ENCODE measurements at places on chromosomes 1 and 21. TPM values are rescaled to one million over a fixed set of nuclear protein-coding genes. Genes with fewer than 3 reads are reported as not detected.
A peak's percentile ranks its signal among the peaks of the same experiment; 100 is the strongest.

Gene ZNF648
- total RNA-seq = not detected

DNA sequence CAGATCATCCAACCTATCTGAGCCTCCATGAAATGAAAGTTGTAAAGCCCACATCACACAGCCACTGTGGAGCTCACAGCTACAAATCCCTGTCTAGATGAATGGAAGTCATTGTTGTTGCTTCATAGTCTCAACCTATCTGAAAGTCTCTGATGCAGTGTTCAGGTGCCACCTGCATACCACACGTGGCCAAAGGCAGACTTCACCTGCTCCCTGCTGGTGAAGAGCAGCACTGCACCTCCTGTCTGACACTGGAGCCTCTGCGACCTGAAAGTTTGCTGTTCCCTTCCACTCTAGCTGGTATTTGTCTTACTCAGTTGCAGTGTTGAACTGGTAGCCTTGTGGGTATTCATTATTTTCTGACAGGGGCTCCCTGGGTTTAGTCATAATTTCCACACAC, 18.4 kb downstream of the LORICRIN start:
- DNase-seq = peak; percentile 80

GRCh38 chr1:1434824-1435105, 725 bp upstream of the VWA1 start:
- DNase-seq = peak; percentile 13

Gene PCBP3
- total RNA-seq = 12.2 TPM

DNA sequence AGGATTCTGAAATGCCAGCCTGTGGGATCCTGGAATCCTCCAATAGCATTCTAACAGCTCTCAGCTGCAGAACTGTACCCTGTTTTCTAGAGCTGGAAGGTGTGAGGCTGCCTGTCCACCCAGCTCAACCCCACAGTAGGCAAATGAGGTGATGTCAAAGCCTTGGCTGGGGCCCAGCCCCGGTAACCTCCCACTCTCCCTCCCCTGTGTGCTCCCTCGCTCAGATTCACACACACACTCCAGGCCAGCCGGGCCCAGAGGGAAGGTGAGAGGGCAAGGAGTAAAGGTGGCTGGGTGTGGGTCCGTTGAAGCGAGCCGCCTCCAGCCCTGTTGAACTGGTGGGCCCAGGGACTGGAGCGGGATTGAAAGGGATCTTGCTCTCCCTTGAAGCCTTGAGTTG, at the start of gene BSND:
TSS of gene BSND (plus strand) at position 257 of the 400 bp plus-strand sequence. CDS start 254 bp downstream, outside the sequence.
- DNase-seq = no peak

DNA sequence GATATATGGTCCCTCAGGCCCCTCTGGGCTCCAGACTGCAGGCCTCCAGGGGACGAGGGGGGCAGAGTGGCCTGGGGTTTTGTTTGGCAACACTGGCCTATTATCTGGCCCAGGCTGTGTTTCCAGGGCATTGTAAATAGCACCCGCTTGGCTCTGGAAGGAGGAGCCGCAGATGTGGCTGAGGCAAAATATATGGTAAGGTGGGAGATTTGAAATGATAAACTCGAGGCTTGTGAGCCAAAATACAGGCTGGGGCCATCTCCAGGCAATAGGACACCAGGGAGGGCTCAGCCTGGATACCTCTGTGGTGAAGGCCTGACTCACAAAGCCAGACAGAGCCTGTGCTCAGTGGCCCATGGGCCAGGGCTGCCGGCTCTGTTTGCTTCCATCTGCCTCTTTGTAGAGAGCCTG, 14.0 kb downstream of the NAV1 start:
- DNase-seq = no peak

- no peak for DNase-seq
Observed at GRCh38 chr1:246534114-246534513, 27.0 kb upstream of the SMYD3 start.

DNA sequence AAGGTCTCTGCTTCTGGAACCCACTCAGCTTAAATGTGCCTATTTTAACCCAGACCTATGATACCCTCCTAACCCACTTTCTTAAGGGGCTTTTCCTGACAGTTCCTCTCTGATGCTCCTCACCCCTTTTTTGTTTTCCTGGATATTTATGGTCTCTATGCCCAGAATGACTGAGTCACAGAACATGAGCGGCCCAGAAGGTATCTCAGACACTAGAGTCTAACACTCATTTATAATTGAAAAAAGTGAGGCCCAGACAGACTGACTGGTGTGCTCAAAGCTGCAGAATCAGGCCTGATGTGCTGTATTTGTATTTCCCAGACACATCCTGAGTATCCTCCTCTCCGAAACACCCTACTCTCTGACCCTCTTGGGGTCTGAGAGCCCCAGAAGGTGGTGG, 44.0 kb downstream of the LRRC71 start:
- no peak for DNase-seq

Gene MANEAL
- 1.0 TPM for total RNA-seq

GRCh38 chr1:150293433-150294253, at the start of gene MRPS21:
Gene MRPS21, plus strand, starts transcription at chr1:150293861. Its CDS starts 506 bp downstream, at chr1:150294367.
- DNase-seq = peak; percentile 93
